Fibroblast of skin of abdomen (primary cell): ENCODE measurements at places on chromosomes 1 and 21.

GRCh38 chr1:14954210-14954609, 199.3 kb upstream of the TMEM51 start:
- DNase-seq = no peak

DNA sequence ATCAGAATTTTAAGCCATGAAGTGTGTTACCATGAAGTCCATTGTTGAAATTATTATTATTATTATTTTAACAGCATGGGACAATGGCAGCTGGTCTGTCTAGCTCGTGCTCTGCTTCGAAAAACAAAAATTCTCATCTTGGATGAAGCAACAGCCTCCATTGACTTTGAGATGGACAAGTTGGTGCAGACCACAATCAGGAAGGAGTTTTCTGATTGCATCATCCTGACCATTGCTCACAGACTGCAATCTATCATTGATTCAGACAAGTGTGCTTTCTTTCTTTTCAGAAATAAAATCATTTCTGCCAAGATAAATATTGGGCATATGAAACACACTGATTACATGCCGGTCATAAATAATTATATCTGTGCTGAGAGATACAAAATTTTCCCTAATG, 21.0 kb downstream of the HSPA13 start:
- DNase-seq = peak; percentile 39

DNA sequence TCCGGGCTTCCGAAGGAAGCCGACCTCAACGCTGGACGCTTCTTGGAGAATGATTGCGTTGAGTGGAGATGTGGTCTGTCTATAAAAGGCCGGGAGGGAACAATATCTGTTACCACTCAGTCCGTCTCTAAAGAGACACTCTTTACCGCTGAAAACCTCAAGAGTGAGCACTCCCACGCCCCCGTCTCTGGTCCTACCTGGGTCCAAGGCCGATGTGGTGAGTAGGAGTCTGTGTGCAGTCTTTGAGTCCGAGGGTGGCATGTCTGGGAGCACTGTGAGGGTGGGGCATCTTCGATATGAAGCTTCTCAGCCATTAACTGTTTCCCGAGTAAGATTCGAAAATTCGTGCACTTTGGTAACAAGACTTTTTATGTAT, 576 bp downstream of the ZFP69 start:
- DNase-seq = peak; percentile 10

DNA sequence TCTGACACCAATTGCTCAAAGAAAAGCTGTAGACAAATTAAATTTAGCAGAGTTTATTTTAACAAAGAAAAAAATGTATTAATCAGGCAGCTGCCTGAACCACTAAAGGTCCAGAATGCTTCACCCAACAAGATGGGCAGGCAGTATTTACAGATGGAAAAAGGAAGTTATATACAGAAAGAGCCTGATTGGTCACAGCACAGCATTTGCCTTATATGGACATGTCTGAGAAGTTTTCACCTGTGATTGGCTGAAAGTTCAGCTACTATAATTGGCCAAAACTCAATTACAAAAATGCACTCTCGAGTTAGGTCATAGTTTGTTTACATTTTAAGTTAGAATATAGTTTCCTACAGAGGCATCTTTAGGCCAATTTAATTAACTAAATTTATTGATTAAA, 15.1 kb upstream of the FMO1 start:
- no peak for DNase-seq
